ENCODE measurements at places on chromosomes 6 and 20.

GRCh38 chr20:44601236-44601671 is 18.9 kb downstream of the PKIG start:
- no peak for DNase-seq

GRCh38 chr6:19362396-19362795 is 474.8 kb upstream of the ID4 start:
- no peak for DNase-seq

DNA sequence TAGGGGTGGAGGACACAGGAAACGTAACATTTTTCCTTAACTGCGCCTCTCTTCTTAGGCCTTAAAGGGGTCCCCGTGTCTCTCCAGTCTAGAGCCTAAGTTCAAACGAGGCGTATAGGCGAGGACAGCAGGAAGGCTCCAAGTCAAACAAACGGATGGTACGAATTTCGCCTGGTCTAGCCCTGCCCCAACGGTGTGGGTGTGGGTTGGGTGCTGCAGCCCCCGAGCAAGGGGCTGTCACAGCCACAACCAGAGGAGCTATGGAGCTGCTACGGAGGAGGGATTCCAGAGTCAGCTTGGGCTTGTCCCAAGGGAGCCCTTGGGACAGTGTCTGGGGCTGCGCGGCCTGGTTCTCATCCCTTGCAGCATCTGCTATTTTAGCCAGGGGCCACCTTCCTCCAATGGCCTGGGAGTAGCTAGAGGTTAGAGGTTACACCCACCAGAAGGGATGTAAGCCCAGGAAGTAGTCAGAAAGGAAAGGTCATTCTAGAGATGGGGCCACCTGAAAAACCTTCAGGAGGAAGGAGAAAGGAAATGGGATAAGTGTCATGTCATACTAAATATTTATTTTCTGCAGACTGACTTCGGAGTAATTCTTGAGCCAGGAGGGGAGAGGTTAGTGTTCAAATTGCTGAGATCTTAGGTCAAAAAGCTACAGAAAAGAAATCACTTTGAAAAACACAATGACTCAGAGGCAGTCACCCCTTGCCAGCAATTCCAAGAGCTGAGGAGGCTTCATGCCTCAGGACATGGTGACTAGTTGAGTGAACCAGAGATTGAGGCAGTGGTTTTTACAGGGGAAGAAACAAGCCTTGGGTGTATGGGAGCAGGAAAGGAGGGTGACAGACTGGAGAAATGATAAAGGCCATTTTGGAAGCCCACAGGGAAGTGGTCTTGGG is 21.7 kb downstream of the VPS52 start:
- DNase-seq, result no peak

DNA sequence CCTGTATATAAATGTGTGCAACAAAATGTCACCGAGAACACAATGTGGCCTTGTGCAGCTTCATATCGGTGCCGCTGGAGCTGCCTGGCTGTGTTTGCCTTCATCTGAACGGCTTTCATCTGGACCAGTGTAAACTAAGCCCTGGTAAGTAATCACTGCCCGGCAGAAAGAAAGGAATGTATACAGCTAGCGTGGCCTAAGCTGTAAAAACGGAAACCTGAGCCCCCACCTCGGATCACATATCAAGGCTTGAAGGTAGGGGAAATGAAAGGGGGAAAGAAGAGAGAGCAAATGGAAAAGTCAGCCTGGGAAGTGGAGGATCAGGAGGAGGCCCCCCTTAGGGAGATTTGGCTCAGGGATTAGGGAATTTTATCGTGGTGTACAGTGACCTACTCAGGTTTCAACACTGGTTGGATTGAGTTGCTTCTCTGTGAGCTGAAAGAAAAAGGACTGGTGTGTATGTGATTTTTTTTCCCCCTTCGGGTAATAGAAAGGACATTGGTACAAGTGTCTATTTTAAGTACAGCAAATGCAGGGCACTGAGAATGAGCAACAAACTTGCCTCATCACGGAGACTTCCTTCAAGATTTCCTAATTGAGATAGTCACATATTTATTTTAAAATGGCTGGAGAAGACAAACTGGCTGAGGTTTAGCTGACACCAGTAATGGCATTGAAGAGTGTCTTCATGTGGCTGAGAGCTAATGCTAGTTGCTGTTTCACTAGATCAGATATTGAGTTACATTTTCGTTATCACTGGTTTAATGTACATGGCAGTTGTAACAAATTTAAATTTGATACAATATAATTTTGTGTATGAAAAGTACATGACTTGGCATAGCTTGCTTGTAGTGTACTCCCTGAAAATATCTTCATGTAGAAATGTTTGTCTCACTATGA is 3.5 kb downstream of the SOBP start:
- peak; percentile 74 for DNase-seq

DNA sequence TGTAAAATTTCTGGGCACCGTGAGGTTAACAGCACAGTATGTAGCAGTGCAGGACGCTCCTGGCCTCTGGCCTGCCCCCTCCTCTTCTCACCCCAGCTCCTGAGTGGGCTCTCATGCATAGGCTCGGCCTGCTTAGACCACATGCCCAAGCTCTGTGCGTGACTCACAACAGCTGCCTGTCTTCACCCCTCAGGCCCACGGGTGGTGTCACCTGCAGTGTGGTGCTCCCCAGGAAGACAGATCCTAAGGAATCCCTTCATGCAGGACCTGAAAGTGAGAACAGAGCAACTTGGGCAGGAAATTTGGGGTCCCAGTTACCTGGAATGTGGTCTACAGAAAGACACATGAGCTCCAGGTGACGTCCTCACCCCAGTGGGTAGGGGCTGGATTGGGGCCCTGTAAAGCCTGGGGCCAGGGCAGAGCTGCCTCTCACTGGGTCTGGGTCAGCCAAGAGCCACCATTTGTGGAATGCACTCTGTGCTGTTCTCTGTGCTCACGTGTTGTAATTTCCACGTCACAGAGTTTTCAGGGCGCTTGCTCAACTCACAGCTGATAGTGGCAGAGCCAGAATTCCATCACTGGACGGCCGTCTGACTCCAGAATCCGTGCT is 37.0 kb upstream of the PXDC1 start:
- no peak for DNase-seq

DNA sequence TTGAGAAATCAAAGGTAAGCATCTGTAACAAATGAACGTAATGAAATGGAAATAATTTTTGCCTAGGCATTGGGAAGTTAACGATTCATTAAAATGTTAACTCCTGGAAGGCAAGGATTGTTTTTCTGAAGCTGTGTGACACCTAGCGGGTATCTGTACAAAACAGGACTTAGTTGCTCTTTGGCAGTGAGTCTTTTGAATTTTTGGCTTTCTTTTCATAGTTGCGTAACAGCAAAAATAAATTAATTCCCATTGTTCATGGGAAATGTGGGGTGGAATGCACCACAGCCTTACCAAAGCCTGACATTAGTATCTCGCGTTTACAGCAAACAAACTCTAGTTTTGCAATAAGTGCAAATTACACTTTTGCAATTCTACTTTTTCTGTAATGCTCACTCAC is 92.7 kb upstream of the DTNBP1 start:
- no peak for DNase-seq

DNA sequence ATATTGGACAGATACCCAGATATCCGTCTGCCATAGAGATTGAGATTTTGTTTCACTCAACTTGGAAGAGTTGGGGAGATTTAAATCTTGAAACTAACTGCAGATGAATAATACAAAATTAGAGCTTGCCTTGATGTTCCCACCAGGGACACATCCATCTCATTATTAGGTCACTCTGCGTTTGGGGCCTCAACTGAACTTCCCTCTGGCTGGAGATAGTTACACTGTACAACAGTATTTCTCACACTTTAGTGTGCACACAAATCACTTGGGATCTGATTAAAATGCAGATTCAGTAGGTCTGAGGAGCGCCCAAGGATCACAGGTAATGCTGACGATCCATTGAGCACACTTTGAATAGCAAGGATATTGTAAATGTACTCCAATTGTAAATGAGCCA is 35.0 kb upstream of the ADTRP start:
- DNase-seq, result no peak

DNA sequence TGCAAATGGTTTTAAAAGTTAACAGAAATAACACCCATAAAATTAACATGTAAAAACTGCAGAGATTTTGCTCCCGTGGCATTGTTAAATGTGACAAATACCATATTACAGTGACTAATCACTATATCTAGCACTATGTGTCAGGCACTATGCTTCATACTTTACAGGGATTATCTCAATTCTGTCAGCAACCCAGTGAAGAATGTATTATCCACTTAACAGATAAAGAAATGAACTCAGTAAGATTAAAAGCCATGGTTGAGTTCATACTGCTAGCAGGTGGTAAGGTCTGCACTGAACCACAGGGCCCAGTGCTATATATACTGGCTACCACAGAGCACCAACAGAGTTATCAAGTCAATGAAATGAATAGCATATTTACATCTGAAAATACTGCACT is 65.4 kb downstream of the RWDD2A start:
- DNase-seq, result no peak

Measured in NCI-H146 (cell line).